ENCODE measurements at places on chromosomes 7 and 10.

GRCh38 chr7:104023100-104023499 is 33.6 kb upstream of the RELN start:
- DNase-seq, result no peak

- no peak for DNase-seq
These were observed 364.3 kb downstream of the PLXNA4 start for GRCh38 chr7:132211971-132212370.

DNA sequence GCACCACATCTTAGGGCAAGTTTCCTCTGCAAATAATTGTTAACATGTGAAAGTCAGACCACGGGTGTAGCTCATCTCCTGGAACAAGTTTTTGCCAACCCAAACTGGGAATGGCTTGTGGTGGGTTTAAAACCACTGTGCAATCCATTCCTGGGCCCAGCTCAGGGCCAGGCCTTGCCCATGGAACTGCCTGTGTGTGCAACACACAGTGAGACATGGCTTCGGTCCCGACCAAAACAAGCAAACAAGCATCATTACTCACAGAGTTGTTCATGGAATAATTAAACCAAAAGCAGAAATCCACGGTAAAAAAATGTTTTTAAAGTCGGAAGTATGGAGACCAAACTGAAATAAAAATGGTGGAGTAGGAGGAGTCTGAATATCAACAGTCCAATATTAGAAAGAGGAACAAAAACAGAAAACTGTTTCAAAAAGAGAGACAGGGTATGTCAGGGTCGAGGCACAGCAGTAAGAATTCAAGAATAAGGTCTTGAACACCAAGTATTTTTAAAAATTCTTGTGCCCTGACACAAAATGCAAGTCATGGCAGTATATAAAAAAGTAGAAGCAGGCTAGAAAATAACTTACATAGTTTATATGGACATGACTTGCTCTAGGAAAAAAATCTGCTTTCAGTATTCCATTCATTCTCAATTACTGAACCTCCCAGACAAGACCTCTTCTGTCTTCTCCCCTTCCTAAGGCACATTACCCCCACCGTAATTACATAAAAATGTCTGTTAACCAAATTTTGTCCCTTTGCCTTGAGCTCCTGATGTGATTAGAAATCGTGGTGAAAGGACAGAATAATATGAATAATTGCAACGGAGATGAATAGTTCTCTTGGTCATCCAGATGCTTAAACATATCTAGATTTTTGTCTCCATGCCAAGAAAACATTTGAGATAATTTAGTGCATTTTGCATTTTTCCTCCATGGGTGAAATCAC is 88.4 kb downstream of the FAS start:
- DNase-seq, result no peak

DNA sequence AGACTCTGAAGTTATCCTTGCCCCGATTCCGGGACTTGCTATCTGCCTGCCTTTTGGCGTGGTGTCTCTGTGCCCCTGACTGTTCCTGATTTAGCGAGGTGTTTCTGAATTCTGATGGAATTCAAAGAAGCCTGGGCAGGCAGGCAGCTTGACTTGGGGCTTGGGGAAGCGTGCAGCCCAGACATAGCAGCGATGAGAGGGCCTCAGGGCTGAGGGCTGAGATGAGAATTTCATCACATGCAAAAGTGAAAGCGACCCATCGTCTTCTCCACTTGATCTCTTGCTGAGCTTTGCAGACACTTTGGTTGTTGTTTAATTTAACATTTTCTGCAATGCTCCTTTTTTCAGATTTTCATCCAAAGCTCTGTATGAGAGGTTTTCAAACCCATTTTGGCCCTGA is 57.8 kb downstream of the TCF7L2 start:
- DNase-seq, result no peak

- no peak for DNase-seq
These were observed 4.3 kb downstream of the MYO1G start for GRCh38 chr7:44974549-44974948.

- DNase-seq, result no peak
These were observed 405.7 kb upstream of the RNF32 start for GRCh38 chr7:156234666-156235494.

DNA sequence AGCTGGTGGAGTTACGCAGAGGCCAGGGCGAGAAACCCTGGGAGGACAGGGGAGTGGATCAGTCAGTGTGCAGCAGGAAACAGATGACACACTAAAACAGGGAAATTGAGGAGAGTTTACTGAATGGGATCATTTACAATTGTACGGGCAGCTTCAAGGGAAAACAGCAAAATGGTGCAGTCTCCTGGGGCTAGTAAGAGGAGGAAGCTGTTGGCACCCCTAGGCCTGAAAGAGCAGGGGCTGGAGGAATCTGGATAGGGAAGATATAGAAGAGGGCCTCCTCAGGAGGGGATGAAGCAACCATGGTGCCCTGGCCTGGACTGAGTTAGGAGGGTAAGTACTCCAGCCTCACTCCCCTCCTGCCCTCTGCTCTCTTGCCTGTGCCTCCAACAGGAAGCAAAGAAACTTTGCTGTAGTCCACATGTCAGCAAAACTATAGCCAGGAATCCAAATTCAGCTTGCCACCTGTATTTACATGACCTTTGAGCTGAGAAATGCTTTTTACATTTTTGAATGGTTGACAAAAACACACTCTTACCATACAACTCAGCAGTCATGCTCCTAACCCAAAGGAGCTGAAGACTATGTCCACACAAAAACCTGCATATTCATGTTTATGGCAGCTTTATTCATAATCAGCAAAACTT is 52.3 kb upstream of the OPN4 start:
- DNase-seq, result no peak

DNA sequence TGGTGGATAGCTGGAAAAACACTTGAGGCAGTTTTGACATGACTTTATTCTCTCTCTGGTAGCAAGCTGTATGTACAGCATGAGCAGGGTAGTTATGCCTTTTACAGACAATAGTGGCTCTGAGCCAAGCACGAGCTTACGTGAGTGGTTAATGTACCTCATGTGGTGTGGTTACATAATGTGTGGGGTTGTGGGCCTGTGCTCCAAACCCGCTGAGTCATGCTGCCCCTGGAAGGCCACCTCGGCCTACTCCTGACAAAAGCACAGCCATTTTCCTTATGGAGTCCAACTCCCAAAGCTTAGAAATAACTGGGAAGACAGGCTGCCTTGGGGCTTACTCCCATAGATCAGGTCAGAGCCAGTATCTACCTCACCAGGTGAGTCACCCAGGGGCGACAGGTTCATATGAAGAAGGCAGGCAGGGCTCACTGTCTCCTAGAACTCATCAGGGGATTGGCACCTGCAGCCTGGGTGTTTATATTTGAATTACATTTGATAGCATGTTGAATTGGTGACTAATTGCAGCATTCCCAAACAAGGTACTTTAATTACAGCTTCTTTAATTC is 404.5 kb downstream of the ADRA2A start:
- DNase-seq, result no peak

GRCh38 chr7:78179827-78180477 is 381.4 kb downstream of the PHTF2 start:
- no peak for DNase-seq

- DNase-seq, result no peak
These were observed 219.8 kb downstream of the ZMYND11 start for GRCh38 chr10:354901-355617.

- DNase-seq, result no peak
These were observed 7.3 kb upstream of the PCDH15 start for GRCh38 chr10:54808186-54808935.

DNA sequence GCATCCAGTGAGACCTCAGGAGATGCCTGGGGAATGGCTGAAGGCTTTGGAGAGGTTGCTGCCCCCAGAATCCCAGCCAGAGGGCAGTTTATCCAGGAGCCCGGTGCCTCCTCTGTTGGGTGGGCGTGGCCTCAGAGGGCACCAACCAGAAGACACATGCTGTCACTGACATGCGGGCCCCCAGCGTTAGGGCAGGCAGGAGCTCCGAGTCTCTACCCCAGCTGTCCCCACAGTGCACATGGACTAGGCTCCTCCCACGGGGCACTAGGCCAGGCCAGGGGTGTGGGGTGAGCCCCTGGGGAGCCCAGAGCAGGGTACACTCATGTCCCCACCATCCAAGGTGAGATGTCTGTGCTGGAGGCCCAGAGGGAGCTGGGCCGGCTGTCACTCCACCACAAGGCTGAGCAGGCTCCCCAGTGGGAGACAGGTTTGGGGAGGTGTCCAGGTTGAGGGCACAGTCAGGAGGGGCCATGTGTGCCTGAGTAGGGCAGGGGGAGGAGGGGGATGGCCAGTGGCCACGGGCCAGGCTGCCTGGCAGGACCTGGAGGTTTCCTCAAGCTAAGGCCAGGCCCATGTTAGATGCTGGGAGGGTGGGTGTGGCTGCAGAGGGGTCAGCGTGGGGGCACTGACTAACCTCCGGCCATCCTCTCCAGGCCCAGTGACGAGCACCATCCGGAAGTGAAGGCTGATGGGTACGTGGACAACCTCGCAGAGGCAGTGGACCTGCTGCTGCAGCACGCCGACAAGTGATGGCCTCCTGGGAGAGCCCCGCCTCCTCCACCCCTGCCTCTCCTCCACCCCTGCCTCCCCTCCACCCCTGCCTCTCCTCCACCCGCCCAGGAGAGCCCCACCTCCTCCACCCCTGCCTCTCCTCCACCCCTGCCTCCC is 131.3 kb downstream of the FAM53B start:
- no peak for DNase-seq

DNA sequence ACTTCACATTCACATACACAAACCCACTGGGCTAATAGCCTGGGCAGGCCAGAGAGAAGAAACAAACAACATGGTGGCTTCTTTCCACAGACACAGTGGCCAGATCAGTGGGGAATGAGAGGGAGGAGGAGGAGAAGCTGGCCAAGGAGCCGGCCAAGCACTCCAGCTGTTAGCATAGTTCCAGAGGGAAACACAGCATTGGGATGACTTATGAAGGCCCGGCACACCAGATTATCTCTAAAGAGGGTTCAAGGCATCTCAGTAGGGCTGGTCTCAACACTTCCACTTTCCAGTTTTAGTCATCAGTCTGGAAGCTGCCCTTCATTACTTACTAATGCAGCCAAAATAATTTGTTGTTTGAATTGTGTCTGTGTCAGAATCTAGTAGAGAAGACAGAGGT is 42.1 kb upstream of the GPR26 start:
- DNase-seq, result no peak

- no peak for DNase-seq
These were observed 15.2 kb downstream of the CALML5 start for GRCh38 chr10:5484205-5484604.

DNA sequence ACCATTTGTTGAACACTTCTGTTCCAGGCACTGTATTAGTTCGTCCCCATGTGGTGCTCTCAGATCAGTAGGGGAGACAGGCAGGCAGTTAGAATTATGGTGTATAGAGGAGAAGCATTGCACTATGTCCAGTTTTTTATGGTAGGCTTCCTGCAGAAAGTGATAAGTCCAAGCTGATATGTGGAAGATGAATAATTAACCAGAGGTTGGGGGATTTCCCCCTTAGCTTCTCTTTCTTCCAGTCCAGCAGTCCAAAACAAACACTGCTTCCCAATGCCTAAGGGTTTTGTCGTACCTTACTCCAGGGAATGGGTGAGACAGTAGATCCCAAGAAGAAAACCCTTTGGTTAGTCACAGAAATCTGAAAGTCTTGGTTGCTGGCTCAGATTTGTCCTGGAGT is 19.2 kb downstream of the HIF1AN start:
- DNase-seq, result no peak

GRCh38 chr10:51416494-51416893 is 282.9 kb downstream of the CSTF2T start:
- DNase-seq, result no peak

GRCh38 chr7:149330914-149331567 is 69.0 kb downstream of the ZNF783 start:
- DNase-seq, result no peak

DNA sequence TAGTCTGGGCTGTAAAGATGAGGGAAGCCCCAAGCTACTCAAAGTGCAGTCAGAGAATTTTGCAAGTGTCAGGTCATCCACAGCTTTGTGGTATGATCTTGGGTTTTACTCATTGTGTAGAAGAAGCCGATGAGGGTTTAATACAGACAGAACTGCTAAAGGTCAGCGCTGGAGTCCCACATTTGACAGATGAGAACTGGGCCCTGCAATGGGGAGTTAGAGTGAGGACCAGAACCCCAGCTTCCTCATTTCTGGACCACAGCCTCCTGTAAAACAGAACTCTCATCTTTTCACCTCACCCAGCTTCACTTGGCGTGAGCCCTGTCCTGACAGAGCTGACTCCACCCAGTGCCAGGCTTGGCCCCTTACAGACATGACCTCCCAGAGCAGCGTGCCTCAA is 20.1 kb downstream of the LRRC20 start:
- no peak for DNase-seq

GRCh38 chr7:71637578-71637977 is 505.6 kb downstream of the GALNT17 start:
- DNase-seq, result no peak

DNA sequence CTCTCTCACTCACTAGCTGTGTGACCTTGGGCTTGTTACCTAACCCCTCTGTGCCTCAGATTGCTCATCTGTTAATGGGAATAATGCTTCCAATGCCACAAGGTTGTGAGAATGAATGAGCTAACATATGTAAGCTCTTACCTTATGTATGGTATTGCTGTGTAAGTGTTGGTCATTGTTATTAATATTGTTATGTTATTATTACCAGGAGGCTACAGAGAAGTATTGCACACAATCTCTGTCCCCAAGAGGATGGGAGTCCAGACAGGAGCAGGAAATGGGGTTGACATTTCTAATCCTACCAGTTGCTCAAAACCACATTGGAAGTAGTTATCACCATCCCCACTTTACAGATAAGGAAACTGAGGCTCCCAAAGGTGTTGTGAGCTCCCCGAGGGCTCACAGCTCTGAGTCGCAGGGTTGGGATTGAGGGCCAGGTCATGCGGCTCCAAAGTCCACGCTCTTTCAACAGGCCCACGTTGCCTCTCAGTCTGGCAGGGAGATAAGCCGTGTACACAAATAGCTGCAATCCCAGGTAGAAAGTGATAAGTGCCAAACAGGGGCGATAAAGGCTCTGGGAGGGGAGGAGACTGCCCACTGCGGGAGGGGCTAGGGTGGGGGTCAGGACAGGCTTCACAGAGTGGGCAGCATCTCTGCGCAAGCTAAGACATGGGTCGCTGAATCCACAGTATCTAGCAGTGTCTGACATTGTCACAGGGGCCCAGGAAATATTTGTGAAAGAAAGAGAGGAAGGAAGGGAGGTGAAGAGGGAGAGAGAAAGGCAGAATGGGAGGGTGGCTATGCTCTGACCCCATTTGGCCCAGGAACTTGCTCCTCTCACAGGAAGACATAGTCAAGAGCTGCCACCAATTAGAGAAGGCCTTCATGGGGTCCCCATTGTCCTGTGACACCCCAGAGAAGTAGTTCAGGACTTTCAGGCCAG is 9.6 kb upstream of the ZMIZ1 start:
- DNase-seq, result no peak

DNA sequence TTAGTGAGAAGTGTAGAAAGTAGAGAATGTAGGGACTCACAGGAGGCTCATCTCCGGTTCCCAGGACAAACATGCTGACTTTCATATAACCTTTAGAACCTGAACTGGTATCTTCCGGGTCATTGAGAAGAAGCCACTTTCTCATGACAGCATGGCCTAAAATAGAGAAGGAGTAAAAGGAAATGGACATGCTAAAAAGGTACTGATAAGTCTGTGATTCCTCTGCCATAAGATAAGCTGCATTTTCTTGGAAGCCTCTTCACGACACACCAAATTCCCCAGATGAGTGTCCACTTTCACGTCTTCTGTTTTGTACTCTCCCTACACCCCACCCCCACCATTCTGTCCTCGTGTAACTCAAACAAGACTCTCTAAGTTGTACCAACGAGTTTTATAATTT is 79.9 kb downstream of the MYOF start:
- no peak for DNase-seq
